Hepatocyte (in vitro differentiated cells): ENCODE measurements at places on chromosomes 11 and 22. TPM values are rescaled to one million over a fixed set of nuclear protein-coding genes. Genes with fewer than 3 reads are reported as not detected.

DCPS gene
- 6.5 and 6.9 TPM in 2 replicates for total RNA-seq

DNA sequence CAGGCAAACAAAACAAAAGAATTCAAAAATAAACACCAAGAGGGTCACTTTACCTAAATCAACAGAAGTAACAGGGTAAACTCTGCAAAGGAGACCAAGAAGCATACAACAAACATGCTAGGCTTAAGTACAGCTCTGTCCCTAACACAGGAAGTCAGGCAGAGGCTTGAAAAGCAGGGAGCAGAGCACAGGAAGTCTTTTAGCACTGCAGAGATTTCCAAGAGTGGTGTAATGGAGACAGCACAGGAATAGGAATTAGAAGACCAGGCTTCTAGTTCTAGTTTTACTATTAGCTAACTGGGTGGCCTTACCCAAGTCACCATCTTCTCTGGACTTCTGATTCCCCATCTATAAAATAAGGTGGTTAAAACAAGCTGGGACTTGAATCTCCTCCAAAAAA, 1.9 kb downstream of the RBFOX2 start:
- H3K4me3 ChIP-seq = peak overlapping the region; percentile 69
- no peaks in the 10 kb centered on the region for H3K36me3 ChIP-seq
- peaks cover 26% of the 10 kb centered on the region for H3K4me1 ChIP-seq

GRCh38 chr11:80338231-80338630, 897.4 kb upstream of the TENM4 start:
- no peaks in the 10 kb centered on the region for H3K4me1 ChIP-seq
- no peak overlapping the region for H3K4me3 ChIP-seq
- H3K36me3 ChIP-seq = no peaks in the 10 kb centered on the region
- no peak overlapping the region for H3K27ac ChIP-seq
- H3K27me3 ChIP-seq = no peaks in the 10 kb centered on the region

- no peaks in the 10 kb centered on the region for H3K4me1 ChIP-seq
- H3K27ac ChIP-seq = no peak overlapping the region
- H3K27me3 ChIP-seq = no peaks in the 10 kb centered on the region
- no peaks in the 10 kb centered on the region for H3K36me3 ChIP-seq
- no peak for DNase-seq
Observed at GRCh38 chr11:92050305-92050704, 174.3 kb upstream of the FAT3 start.

TENM4 gene
- total RNA-seq = 10.8 and 18.4 TPM in 2 replicates

- no peaks in the 10 kb centered on the region for H3K27me3 ChIP-seq
- H3K4me1 ChIP-seq = no peaks in the 10 kb centered on the region
- H3K36me3 ChIP-seq = no peaks in the 10 kb centered on the region
- H3K4me3 ChIP-seq = no peak overlapping the region
- H3K27ac ChIP-seq = no peak overlapping the region
- DNase-seq = no peak
Observed at GRCh38 chr11:92703449-92703830, 266.0 kb upstream of the MTNR1B start.

SH3BP1 gene
- total RNA-seq = 6.4 and 14.0 TPM in 2 replicates

DUSP8 gene
- total RNA-seq = 7.9 and 8.0 TPM in 2 replicates

GRCh38 chr22:21703684-21704316, 31.8 kb downstream of the YPEL1 start:
- no peak overlapping the region for H3K27ac ChIP-seq
- H3K4me3 ChIP-seq = no peak overlapping the region
- DNase-seq = no peak
- peaks cover 4% of the 10 kb centered on the region for H3K4me1 ChIP-seq
- no peaks in the 10 kb centered on the region for H3K36me3 ChIP-seq

ADM gene
- total RNA-seq = 74.1 and 87.8 TPM in 2 replicates

GRCh38 chr11:7893796-7894195, 37.3 kb downstream of the OR10A6 start:
- H3K4me1 ChIP-seq = peaks cover 7% of the 10 kb centered on the region
- no peaks in the 10 kb centered on the region for H3K36me3 ChIP-seq

- DNase-seq = no peak
- H3K27ac ChIP-seq = no peak overlapping the region
- H3K27me3 ChIP-seq = no peaks in the 10 kb centered on the region
- no peak overlapping the region for H3K4me3 ChIP-seq
- no peaks in the 10 kb centered on the region for H3K36me3 ChIP-seq
Observed at GRCh38 chr11:68960294-68961071, 20.3 kb downstream of the MRGPRD start.
